ENCODE measurements at places on chromosomes 16 and 17. TPM values are rescaled to one million over a fixed set of nuclear protein-coding genes. Genes with fewer than 3 reads are reported as not detected.

Gene USP36
- 36.7 TPM for total RNA-seq

Gene KRTAP9-4
- total RNA-seq, result not detected

Gene HS3ST2
- not detected for total RNA-seq

Gene AGRP
- total RNA-seq, result not detected

Gene ST6GALNAC2
- total RNA-seq, result 78.0 TPM

Gene ASGR1
- 6.4 TPM for total RNA-seq

Measured in lower leg skin (tissue), 4 donors.